ENCODE measurements at places on chromosomes 1 and 21.

DNA sequence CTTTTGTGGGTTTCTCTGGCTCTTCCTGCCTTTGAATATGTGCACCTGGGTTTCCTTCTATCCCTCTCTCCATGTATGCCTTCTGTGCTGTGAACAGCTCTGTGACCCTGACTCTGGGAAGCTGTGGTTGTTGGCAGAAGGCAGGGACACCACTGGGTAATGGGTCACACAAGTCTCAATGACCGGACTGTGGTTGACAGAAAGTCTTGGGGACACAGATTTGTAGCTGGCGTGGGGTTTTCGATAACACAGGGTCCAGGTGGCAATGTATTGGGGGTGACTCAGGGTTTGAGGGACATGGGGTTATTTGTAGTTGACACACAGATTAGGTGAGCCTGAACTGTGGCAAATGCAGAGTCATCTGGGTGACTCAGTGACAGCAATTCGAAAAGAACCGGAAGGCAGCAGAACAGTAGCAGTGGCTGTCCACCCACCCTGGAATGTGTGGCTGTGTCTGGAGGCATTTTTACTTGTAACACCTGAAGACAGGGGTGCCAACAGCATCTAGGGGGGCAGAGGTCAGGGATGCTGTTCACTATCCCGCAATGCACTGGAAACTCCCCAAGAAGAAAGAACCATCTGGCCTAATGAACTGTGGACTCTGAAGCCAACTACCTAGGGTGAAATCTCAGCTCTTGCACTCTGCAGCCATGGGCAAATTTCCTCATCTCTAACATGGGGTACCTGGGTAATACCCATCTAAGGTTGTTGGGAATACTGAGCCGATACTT, 13.0 kb upstream of the SLC6A9 start:
- no peak for DNase-seq

DNA sequence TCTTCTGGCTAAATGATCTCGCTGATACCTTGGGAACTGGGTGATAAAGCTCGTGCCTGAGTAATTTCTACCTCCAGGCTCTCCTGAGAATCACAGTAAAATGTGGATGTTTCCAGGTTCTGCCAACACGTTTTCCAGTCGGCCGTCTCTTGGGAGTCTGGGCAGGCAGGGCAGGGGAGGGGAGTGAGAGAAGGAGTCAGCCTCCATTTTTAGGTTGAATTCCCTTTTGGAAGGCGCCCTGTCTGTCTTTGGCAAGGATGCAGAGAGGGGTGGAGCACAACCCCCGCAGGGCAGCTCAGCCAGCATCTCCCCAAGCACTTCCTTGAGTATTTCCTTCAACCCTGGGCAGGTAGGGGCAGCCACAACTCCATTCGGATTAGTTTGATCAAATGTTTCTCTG, 15.5 kb upstream of the ACTRT2 start:
- DNase-seq: no peak

GRCh38 chr1:41612953-41613352, 128.5 kb upstream of the EDN2 start:
- DNase-seq: no peak

GRCh38 chr1:114482585-114482984, 28.4 kb downstream of the TRIM33 start:
- DNase-seq: no peak

GRCh38 chr1:9490605-9491339, 48.5 kb upstream of the SLC25A33 start:
- DNase-seq: peak; percentile 95

DNA sequence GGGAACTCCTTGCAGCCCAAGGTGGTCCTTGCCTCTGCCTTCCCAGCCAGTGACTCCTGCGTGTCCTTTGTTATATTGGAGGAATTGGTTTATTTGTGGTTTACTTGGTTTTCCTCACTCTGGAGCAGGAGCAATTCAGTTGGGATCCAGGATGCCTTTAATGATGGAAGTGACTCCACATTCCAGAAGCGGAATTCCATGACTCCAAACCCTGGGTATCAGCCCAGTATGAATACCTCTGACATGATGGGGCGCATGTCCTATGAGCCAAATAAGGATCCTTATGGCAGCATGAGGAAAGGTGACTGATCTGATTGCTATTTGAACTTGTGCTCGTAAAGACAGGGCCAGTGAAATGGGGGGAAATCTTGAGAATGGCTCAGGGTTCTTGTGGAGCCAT, 15.1 kb upstream of the PIGV start:
- DNase-seq: no peak

DNA sequence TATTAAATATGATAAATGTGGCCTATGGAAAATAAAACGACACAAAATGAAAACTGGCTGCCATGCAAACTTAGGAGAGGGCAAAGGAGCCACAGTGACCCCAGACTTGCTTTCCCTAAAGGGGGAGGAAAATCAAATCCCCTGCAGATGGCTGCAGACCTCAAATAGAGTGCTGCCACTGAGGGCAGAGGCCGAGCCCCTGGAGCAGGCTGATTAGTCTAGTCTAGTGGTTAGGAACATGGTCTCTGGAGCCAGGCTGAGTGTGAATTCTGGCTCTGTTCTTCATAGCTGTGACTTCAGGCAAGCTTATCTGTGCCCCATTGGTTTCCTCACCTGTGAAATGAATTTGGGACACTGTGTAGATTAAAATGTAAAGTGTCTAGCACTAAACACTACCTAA, 60.8 kb downstream of the ITPKB start:
- no peak for DNase-seq

GRCh38 chr1:231419738-231420298, 2.3 kb downstream of the EGLN1 start:
- no peak for DNase-seq

DNA sequence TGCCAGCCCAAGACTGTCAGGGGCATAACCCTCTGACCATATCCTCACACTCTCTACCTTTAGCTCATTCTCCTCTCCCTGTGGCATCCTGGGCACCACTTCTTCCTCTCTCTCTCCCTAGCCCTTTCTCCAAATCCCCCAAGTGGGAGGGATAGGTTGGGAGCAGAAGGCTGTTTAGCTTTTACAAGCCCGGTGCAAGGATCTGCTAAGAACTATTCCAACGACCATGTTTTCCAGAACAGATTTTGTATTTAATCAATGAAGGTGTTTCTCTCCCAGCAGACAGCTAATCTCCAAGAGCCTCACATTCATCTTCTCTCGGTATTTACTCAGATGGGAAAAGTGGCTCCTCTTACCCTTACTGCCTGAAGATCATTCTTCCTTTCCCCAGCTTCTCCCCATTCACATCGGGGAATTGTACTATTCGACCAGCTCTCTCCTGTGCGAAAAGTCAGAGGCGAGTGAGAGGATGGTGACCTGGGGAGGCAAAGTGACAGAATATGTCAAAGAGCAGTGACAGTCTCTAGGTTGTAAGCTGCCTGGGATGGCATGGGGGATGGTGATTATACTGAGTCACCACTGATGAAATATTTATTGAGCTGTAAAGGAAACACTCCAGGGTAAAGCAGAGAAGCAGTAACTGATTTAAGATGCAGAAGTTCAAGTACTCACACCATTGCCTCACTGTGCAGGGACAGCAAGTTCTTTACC, 47.0 kb upstream of the RBM15 start:
- DNase-seq: no peak

DNA sequence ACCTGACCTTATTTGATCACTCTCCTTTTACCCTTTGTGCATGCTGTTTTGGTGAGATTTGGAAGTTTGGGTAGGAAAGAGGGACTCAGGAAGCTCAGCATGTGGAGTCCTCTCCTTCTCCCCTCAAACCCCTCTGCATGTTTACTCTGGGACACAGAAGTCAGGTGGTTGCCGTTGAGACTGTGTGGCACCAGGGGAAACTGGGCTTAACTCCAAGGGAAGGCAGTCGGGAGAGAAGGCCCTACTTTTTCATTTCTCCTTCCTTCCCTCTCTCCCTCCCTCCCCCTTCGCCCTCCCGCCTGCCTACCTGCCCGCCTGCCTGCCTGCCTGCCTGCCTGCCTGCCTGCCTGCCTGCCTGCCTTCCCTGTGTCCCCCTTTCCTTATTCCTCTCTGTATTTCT, 34.8 kb upstream of the TTC22 start:
- DNase-seq: no peak

DNA sequence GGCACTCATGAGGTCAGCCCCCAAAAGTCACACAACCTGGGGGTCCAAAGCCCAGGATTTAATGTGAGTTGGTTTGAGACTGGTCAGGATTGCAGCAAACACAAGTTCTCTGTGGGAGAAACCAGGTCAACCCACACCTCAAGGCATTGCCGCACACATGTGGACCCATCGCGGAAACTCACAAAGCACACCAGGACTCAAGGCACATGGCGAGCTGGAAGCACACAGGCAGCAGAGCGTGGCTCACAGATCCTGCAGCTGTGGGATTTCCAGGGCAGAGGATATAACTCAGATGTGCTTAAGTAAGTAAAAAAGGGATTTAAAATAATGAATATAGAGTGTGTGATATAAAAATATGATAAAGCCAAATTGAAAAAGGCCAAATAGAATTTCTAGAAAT, 51.6 kb upstream of the ADARB1 start:
- no peak for DNase-seq

DNA sequence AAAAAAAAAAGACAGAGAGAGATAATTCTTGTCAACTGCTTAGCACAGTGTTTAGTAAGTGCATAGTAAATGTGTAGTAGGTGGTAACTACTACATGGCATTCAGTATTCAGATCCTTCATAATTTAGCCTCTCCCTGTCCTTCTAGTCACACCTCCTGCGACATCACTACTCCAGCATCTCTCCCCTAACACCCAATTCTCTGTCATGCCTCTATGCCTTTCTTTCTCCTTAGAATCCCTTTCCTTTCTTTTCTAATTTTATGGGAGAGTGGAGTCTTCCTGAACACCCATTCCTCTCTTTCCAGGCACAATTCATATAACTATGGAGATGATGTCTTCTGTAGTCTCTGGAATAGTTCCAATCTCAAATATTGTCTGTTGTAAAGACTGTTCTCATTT, 3.9 kb upstream of the VPS72 start:
- DNase-seq: no peak

DNA sequence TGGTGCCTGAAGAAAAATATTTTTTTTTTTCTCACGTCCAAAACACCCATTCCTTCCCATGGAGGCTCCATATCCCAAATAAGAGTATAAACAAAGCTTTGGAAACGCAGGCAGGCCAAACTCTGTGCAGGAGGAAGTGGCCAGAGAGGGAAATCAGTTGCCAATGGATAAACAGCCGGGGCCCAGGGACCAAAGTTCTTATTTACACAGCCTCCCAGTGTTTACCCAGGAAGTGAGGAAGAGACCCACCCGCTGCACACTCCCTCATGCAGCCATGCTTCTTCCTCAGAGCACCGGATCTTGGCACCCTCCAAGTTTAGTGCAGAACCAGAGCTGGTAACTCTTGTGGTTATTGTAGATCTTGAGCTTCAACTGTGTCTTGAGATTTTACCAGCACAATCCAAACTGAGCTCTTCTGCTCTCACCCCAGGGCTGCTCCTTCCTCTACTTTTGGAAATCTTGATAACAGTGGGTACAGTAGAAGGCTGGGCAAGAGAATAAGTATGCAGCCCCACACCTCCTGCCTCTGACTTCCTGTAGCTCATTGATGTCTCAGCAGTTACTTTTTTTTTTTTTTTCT, 14.2 kb downstream of the MARCKSL1 start:
- no peak for DNase-seq

DNA sequence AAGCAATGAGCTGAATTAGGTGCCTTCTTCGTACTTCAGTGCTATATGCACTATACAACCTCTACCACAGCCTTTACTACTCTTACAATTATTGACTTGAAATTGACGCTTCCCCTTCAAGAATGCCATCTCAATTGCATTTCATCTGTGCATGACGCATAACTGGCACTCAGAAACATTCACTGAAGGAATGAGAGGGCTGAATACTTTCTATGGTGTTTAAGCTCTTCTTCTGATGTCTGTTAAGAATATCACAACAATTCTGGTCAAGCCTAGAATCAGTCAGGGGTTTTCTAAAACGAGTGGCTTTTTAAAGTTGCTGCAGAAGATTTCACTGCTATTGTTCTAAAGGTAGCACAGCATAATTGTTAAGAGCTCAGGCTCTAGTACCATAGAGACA, 11.5 kb downstream of the DENND1B start:
- no peak for DNase-seq

DNA sequence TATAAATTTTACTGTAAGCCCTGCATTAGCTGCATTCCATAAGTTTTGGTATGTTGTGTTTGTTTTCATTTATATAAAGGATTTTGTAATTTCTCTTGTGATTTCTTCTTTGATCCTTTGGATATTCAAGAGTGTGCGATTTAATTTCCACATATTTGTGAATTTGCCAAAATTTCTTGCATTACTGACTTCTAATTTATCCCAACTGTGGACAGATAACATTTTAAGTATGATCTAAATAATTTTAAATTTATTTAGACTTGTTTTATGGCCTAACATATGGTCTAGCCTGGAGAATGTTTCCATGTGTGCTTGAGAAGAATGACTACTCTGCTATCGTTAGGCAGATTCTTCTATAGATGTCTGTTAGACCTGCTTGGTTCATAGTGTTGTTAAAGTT, 23.2 kb downstream of the RPE65 start:
- DNase-seq: no peak

- no peak for DNase-seq
Measured at GRCh38 chr1:35180776-35181374, 12.1 kb downstream of the SFPQ start.

DNA sequence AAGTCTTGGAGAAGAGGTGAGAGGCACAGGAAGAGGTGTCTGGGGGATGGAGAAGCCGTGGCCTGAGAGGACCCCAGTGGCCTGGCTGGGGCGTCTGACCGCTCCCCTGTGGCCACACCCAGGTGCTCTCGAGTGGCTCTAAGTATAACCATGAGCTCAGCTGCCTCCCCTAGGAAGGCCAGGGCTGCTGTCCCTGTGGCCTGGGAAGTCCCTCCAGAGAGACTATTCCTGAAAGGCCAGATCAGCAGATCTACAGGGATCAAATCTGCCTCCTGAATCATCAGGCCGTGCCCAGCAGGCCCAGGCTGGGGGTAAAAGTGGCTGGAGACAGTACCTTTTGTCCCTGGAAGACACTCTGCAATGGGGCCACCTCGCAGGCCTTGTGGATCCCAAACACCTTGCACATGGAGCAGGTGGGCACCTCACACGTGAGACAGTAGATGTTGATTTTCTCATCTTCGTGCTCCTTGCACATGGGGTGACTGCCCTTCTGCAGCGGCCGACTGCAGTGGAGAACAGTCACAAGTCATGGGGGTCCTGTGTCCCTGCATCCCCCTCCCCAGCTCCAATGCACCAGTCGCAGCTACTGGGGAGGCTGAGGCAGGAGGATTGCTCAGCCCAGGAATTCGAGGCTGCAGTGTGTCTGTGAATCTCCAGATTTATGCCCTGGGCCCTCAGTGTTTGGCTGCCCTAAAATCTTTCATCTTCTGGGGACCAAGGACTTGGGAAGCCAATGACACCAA, 6.4 kb downstream of the TRIM63 start:
- DNase-seq: no peak

GRCh38 chr1:6261615-6261995, 707 bp upstream of the GPR153 start:
- DNase-seq: no peak

- no peak for DNase-seq
Measured at GRCh38 chr21:15730484-15731242, 881 bp downstream of the USP25 start.

GRCh38 chr1:228411548-228412430, 4.9 kb downstream of the TRIM17 start:
- no peak for DNase-seq
